ENCODE measurements at places on chromosomes 3 and 15.
A peak's percentile ranks its signal among the peaks of the same experiment; 100 is the strongest.

DNA sequence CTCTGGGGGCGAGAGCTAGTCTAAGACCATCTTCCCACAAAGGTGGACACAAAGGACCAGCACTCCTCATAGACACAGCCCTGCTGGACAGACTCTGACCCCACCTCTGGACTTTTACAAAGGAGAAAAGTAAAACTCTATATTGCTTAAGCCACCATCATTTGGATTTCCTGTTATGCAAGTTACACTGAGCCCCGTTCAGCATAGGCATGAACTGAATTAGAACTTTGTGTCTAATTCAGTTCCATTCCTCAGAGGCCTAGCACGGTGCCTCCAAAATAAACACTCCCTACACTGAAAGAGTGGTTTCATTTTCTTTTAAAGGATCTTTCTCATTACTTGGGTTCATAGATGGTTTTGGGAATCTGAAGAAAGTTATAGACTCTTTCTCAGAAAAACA, 79.2 kb upstream of the OCA2 start:
- no peak for DNase-seq

- DNase-seq, result no peak
Measured at GRCh38 chr3:10263646-10264363, 15.5 kb downstream of the TATDN2 start.

GRCh38 chr15:86849558-86850285, 770.1 kb downstream of the AGBL1 start:
- DNase-seq, result no peak

GRCh38 chr15:51424780-51425179, 83.3 kb downstream of the GLDN start:
- no peak for DNase-seq

GRCh38 chr3:194326192-194326967, 24.7 kb downstream of the CPN2 start:
- no peak for DNase-seq

DNA sequence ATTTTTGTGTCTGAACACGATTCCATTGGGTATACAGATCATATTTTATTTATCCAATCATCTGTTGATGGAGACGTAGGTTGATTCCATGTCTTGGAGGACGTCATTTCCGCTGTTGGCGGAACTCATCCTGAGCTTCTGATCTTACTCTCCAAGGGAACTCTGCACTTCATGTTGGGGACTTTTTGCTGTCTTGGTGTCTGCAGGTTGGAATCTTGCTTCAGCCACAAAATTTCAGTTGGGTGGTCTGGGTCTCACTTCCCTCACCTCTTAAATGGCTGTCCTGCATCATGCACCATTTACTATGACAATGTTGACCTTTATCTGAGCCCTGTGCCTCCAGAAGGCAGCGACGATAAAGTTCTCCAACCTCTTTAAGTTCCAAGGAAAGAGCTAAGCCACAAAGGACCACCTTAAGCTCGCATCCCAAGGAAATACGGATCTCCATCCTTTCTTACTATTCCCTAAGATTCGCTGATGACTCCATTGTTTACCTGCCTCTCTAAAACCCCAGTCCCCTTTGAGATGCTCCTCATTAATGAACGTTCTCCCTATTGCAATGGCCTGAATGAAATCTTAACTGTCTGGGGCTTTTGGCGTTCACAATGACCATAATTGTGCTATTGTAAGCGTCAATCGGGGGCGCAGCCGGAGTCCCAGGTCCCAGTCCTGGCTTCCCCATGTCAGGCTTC, 23.1 kb upstream of the RNU6-1 start:
- DNase-seq, result no peak

DNA sequence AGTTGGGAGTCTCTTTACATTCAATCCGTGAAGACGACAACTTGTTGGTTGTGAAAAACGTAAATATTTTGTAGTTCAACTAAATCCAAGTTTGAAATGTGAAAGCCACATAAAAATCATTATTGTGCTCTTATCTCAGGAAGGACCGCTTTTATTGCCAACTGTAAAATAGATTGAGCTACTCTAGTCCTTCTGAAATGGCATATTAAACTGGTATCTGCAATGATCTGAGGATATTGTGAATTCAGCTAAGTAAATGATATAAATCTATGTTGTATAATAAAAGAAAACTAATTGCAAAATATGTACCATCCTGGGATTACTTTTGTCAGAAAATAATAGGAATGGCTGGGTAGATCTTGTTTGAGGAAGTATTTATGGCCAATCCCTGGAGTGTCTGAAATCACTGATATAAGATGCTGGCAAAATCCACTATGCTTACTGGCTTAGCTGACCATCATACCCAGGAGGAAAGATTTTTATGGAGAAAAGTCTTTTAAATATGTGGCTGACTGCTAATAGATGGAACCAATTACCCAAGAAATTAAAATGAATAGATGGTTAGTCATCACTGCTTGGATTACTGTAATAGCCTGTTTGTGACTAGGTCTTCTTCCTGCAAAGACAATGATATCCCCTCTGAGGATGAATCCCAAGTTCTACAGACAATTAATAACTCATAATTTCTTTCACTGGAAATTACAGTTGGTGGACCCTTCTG, 191.8 kb downstream of the SEMA6D start:
- DNase-seq, result no peak

- DNase-seq, result no peak
Measured at GRCh38 chr3:183377307-183377959, 51.0 kb downstream of the MCF2L2 start.

DNA sequence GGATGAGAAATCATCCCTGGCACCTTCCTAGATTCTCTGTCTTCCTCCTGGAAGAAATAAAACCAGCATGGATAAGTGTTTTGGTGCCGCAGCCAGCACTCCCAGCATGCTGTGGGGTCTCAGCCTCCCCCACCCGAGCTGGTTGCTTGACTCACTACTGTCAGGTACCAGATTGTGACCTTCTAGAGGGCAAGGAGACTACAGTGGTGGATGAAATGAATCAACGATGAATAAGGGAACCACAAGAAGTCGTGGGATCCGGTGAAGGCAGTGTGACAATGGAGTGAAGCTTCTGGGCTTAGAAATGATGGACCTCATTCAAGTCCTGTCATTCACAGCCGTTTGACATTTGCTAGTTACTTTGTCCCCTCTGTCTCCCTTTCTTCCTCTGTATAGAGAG, 50.2 kb upstream of the SLCO3A1 start:
- no peak for DNase-seq

GRCh38 chr3:187016639-187017345, 86.5 kb downstream of the ST6GAL1 start:
- no peak for DNase-seq

GRCh38 chr3:60355825-60356224, 895.4 kb downstream of the FHIT start:
- DNase-seq, result no peak

GRCh38 chr15:69610277-69610676, 157.7 kb downstream of the RPLP1 start:
- DNase-seq, result no peak

- DNase-seq, result no peak
Measured at GRCh38 chr3:125337506-125337905, 37.6 kb downstream of the ZNF148 start.

DNA sequence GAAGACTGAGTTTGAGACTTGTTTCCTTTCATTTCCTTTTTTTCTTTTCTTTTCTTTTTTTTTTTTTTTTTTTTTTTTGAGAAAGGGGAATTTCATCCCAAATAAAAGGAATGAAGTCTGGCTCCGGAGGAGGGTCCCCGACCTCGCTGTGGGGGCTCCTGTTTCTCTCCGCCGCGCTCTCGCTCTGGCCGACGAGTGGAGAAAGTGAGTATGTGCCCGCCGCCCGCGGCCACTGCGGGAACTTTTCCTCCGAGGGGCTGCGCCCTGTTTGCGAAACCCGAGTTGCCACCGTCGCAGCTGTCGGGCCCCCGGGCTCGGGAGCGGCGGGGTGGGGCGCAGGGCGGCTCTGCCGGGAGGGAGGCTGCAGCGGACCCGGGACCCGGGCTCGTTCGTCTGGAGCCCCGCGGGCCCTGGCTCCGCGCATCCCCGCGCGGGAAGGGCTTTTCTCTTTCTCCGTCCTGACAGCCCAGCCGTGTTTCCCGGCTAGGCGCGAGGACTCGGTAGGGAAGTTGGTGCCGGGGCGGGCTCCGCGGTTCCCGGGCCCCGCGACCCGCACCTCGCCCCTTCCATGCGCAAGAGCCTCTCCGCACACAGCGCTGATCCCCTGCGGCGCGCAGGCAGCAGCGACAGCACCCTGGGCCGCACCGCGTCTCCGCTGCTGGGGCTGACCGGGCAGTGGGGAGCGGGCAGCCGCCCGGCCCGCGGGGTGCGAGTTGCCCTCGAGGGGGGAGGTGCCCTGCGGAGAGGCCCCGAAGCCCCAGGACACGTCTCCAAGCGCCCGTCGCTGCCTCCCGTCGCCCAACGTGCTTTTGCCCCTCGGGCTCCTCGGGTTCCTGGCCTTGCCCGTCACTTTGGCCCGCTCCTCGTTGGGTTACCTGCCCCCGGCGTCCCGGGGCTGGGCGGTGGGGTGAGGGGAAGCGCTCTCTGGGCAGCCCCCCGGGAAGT, 1.4 kb downstream of the IGF1R start:
- peak; percentile 66 for DNase-seq
